ENCODE measurements at places on chromosomes 16 and 17. TPM values are rescaled to one million over a fixed set of nuclear protein-coding genes. Genes with fewer than 3 reads are reported as not detected.

Gene PIRT
- total RNA-seq, result not detected

Gene SNX20
- not detected for total RNA-seq

Gene E4F1
- 30.9 TPM for total RNA-seq

Gene FMNL1
- total RNA-seq, result 2.7 TPM

Gene KLHL36
- 67.5 TPM for total RNA-seq

Gene TMEM235
- total RNA-seq, result not detected

Gene CEP112
- 10.6 TPM for total RNA-seq

Gene C16orf92
- not detected for total RNA-seq

Gene SMPD3
- 0.72 TPM for total RNA-seq

Gene XYLT1
- 43.4 TPM for total RNA-seq

Gene KRTAP1-3
- total RNA-seq, result not detected

Gene MYH1
- total RNA-seq, result not detected

Gene MRPS23
- total RNA-seq, result 17.1 TPM

Gene EVPLL
- total RNA-seq, result not detected

Gene SLC5A2
- not detected for total RNA-seq

Gene PIPOX
- total RNA-seq, result 1.8 TPM

Gene CACNG5
- not detected for total RNA-seq

Gene NAGLU
- 99.0 TPM for total RNA-seq

Gene CAPNS2
- total RNA-seq, result 1.1 TPM

Gene CLEC18A
- 0.29 TPM for total RNA-seq

Gene PLXDC1
- total RNA-seq, result 3.8 TPM

Gene EFNB3
- total RNA-seq, result 1.8 TPM

Gene PLA2G10
- total RNA-seq, result not detected

Gene MRM3
- total RNA-seq, result 16.5 TPM

Gene RCVRN
- total RNA-seq, result not detected

Gene MYH3
- total RNA-seq, result 1.8 TPM

Gene HAS3
- total RNA-seq, result 1.4 TPM

Gene GALR2
- total RNA-seq, result not detected

Gene TP53TG3D
- total RNA-seq, result 0.29 TPM

Gene HSF5
- total RNA-seq, result under 0.01 TPM

Gene OR1F1
- not detected for total RNA-seq

Gene C17orf67
- 0.36 TPM for total RNA-seq

Gene KCNH4
- total RNA-seq, result not detected

Gene NLRC3
- total RNA-seq, result under 0.01 TPM

Gene CDC6
- total RNA-seq, result 8.3 TPM

Gene PRSS53
- 2.7 TPM for total RNA-seq

Gene C17orf100
- 0.72 TPM for total RNA-seq

Gene SMIM5
- under 0.01 TPM for total RNA-seq
